ENCODE measurements at places on chromosomes 4 and X.

GRCh38 chr4:97867557-97868091 is 275.7 kb downstream of the STPG2 start:
- no peak for DNase-seq

DNA sequence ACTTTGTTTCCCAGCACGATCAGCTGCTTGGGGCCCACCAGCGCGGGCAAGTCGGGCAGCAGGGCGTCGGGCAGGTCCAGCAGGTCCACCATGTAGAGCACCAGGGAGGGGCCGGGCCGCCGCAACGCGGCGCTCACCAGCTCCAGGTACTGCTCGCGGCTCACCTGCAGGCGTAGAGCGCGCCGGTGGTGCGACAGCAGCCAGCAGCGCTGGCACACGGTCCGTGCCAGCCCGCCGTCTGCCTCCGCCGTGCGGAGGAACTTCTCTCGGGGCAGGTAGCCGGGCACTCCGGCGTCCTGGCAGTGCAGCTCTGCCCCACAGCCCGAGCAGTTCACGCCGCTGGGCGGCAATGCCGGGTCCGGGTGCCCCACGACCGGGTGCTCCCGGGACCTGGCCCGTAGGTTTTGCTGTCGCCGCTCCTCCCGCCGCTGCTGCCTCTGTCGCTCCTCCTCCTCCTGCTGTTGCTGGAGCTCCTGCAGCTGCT is 527 bp downstream of the NOA1 start:
- DNase-seq: no peak

DNA sequence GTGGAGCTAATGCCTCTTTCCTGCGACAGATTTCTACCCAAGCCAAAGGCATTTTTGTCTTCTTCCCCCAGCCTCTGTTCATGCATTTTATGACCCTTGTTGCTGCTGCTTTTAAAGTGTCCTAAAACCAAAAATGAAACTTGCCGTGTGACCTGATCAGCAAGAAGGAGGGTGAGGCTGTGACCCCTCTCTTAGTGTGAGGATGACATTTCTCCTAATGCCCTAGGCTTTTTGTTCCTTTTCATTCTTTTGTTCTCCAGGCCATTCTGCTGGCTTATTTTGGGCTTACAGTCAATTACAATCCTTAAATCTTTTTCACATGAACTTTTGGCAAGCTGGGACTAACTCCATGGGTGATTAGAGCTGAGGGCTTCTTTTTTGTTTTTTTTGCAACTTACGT is 34.4 kb downstream of the PTTG2 start:
- DNase-seq: no peak

DNA sequence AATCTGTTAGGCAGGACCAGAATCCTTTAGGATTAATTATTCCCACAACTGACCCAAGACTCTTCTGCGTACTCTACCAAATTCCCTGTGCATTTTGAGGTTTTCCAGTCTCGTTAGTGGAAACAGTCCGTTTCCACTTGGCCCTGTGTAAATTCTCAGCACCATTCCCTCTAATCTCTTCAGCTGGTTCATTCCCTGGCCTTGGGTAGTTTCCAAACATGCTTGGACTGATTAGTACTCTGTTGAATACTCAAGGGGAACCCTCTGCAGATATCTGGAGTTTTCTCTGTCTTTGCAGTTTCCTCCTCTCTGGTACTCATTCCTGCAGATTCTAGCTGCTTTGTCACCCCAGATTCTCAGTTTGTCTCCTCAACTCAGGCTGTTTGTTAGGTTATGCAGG is 80.4 kb downstream of the ZFX start:
- no peak for DNase-seq

DNA sequence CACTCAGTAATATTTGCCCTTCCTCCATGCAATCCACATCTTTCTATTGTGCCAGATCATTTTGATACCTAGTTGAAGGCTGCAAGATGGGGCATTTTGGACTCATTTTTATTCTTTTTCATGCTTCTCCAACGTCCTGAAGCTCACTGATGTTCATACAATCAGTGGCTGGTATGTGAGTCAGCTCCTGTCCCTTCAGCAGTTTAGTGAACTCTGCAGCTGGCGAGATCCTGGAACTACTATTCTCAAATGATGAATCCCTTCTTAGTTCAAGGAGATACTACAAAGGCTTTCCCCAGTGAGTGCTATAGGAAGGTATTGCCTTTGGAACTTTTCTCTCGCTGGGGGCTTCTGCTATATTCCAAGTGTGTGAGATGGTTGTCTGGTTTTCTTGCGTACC is 9.6 kb upstream of the CCDC149 start:
- DNase-seq: no peak
